ENCODE measurements at places on chromosomes 2 and 18.
A peak's percentile ranks its signal among the peaks of the same experiment; 100 is the strongest.

- DNase-seq = no peak
Measured at GRCh38 chr2:66982766-66983165, 414.4 kb upstream of the ETAA1 start.

DNA sequence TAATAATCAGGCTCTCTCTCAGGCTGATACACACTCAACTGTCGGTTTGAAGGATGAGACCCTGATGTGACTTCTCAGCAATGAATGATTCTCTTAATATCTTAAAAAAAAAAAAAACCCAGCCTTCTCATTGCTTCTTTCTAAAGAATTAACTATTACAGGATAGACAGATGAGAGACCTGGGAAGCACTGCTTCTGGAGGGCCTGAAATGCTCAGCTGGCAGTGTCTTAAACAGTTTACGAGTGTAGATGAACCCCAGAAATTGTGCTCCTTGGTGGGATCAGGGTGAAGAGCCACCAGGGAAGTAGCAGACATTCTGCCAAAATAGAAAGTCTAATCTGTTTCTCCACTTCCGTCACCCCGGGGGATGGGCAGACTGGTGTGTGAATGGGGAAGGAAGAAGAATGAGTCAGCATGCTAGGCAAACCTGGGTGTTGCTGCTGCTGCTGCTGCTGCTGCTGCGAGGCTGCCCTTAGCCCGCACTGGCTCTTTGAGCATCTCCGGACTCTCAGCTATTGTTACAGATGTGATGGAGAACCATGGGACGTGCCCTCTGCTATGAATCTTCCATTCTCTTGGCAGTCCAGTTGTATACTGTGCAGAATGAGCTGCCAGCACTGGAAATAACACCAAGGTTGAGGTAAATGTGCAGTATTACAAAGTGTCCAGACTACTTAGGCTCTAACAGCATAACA is 158.4 kb downstream of the SETBP1 start:
- peak; percentile 39 for DNase-seq

GRCh38 chr2:174259981-174260380 is 11.6 kb upstream of the OLA1 start:
- DNase-seq = no peak

DNA sequence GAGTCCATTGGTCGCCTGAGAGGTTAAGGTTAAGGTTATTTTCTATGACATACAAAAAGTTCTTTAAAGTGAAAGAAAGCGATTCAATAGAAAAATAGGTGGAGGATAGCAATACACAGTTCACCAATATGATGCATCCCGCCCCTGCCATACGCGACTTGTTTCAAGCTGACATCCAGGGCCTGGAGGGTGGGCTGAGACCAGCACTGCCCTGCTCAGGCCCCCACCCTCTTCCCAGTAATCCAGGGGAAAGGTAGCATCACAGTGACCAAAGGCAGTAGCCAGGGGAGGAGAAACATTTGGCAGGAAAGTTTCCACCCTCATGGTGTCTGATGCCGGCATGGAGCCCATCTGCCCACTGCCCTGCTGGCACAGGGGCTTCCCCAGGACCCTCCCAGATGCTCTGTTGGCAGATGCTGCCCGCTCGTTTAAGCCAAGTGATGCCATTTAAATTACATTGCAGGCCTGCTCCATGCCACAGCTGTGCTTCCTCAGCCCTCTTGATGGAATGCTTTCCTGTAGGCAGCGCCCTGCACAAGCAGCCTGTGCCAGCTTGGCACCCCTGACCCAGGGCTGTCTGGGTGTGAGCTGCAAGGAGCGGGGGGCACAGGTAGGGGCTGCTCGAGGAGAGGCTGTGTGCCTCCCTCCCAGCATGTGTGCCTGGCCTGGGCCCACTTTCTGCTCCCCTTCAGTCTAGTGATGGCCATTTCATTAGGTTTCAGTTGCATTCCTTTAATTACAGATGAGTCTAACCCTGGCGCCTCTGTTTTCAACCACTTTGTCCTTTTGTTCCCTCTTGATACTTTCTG is 10.7 kb upstream of the ANO7 start:
- no peak for DNase-seq

GRCh38 chr18:63318889-63319382 is 633 bp downstream of the BCL2 start:
- DNase-seq = no peak

DNA sequence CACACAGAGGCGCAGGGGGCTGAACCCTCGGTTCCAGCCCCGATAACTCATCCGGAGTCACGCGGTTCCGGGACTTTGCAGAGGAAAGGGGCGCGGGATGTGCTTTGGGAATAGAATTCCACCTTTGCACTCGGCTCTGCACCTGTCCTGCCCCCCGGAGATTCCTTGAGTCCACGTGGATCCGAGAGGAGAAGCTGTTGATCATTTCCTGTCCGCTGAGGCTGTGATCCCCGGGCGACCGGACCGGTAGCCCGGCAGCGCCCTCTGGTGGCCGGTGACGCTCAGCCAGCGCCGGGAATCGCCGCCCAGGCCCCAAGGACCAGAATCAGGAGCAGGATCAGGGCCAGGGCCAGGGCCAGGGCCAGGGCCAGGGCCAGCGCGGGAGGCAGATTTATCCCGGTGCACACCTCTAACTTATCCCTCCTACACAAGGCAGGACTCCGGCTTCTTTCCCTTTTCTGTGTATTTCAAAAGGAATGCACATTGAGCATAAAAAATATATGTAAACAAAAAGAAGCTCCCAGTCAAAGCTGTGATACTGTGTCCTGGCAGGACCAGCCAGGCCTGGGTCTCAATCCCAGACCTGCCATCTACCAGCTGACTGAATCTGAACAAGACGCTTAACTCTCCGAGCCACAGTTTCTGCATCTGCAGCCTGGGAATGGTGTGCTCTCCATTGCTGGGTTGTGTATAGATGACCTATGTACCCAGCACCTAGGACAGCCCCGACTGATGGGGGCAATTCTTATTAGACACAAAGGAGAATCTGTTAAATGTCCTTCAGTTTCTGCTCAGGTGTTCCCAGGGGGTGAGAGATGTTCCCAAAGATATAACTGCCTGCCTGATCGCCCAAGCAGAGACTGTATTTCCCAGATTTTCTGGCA is 8.5 kb upstream of the SPATA3 start:
- DNase-seq = peak; percentile 64

- DNase-seq = no peak
Measured at GRCh38 chr2:199303728-199304177, 154.0 kb downstream of the SATB2 start.

DNA sequence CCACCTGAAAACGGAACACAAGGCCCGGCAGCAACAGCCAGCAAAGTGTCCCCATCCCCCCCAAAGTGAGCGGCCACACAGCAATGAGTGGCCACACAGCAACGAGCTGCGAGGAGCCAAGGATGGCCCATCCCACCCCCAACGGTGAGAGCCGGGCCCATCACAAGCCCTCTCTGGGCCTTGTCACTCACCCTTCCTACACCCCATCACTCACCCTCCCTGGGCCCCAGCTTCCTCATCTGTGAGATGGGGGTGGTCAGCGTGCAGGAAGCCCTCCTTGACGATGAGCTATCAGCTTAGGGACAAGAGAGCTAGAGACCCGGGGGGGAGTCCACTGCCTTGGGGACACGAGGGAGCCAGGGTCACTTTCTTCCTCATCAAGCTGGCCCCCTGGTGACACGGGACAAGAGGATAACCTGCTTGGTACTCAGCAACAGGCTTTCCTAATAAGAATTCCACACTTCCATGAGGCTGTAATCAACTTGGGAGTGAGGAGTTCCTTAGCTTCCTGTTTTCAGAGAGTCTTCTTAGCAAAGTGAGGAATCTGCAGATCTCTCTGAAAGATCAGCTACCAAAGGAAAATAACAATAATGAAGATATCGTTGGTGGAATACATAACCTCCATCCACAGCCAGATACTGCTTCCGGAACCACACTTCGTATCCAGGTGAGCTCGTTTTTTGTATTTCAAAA is 92.8 kb downstream of the HDAC4 start:
- no peak for DNase-seq

- DNase-seq = no peak
Measured at GRCh38 chr2:159106109-159106508, 137.7 kb downstream of the TANC1 start.

- no peak for DNase-seq
Measured at GRCh38 chr2:67304300-67304890, 92.7 kb upstream of the ETAA1 start.

GRCh38 chr2:72210470-72210869 is 62.8 kb upstream of the CYP26B1 start:
- no peak for DNase-seq

DNA sequence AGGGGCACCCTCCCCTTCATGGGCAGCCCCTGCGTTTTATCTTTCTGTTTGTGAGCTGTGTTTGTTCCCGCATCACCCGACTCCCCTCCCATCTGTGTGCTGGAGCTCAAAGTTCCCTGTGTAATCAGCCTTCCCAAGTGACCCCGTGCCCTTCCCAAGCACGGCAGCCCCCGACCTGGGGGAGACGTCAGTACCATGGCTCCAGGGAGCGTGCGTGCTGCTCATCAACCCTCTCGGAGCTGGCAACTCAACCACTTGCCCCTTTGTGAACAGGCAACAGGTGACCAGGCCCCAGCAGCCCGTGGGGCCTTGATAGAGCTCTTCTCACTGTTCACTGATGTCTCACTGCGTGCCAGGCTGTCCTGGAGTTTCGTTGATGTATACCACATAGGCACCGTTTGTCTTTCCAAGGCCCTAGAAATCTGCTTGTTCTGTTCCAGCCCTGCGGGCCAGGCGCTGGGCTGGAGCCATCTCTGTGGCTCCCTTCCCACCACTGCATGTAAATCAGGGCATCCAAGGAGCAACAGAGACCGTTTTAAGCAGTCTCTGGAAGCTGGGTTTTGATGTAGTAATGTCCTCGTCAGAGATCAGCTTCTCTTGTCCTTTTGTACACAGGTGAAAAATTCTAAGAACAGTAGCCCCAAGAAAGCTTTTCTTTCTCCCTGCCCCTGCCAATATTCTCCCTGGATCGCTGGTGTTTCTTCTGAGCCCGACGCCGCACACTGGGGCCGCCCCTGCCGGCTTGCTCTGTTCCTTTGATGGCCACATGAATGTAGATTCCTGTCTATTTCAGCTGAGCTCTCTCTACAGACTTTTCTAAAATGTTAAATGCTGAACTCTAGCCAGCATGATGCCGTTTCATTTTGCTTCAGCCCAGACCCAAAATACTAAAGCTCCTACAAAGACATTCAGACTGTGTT is 107.0 kb upstream of the PTPRM start:
- no peak for DNase-seq

- no peak for DNase-seq
Measured at GRCh38 chr2:8477552-8478470, 204.0 kb upstream of the ID2 start.

- no peak for DNase-seq
Measured at GRCh38 chr18:42781298-42781815, 334.1 kb downstream of the RIT2 start.

DNA sequence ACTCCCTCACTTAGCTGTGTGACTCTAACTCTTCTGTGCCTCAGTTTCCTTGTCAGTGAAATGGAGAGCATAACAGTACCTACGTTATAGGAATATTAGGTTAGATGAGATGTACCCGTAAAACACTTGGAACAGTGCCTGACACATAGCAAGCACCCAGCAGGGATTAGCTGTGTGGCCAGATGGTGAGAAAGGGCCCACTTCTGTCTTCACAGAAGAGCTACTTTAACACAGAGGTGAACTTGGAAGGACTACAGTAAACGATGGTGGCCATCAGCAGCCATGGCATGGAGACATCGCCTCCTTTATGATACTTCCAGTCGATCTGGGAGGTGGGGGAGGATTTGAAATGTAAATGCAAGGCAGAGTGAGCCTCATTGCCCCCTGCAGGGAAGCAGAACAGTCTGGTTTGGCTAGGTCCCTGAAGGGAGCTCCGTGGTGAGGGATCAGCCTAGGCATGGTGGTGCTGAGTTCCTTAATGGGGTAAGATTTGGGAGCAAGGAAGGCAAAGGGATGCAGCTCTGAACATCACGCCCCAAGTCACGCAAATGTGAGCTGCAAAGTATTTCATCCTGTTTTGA is 101.7 kb upstream of the ALPP start:
- no peak for DNase-seq

- DNase-seq = no peak
Measured at GRCh38 chr18:71045331-71046065, 756.7 kb downstream of the SOCS6 start.

GRCh38 chr2:70728128-70728527 is 39.9 kb downstream of the ADD2 start:
- no peak for DNase-seq

GRCh38 chr18:499776-500631 is 497 bp downstream of the COLEC12 start:
- DNase-seq = no peak

GRCh38 chr2:30691948-30692828 is 115.1 kb downstream of the CAPN13 start:
- DNase-seq = no peak

GRCh38 chr2:95232232-95232631 is 24.9 kb downstream of the ZNF892 start:
- no peak for DNase-seq

- no peak for DNase-seq
Measured at GRCh38 chr18:65622436-65622835, 128.4 kb upstream of the CDH7 start.

- DNase-seq = no peak
Measured at GRCh38 chr2:217585362-217585761, 417.4 kb downstream of the TNS1 start.

DNA sequence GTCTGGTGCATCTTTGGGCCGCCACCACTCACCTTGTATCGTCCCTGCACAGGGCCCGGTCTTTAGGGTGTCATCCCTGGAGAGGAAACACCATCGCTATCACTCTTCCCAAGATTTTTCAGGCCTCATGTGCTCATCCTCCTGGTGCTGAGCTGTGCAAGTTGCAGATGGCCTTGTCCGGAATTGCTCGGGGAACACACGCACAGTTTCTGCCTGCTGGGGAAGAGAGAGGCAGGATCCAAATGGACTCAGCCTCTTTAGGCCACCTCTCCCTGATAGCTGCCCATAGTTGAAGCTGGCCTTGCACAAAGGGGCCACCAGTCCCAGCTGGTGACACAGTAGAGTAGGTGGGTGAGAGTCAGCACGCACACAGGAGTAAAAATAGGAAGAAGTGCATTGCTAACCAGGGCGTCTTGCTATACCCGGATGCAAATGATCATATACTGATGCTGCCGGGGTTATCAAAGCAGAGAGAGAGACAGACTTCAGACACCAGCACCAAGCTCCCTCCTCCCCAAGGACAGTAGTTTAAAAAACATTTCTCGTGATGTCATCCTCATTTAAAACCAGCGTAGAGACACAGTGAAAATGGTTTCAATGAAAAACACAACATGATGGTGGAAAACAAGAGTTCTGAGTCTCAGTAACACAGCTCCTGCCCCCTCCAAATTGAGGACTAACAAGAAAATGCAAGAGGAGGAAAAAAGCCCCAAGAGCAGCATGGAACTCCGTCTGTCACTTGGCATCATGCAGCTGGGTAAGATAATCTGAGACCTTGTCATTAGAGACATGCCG is 147.5 kb upstream of the NCK2 start:
- no peak for DNase-seq
